ENCODE measurements at places on chromosomes 5 and 9.

GRCh38 chr9:135644631-135645218, 5.4 kb upstream of the GLT6D1 start:
- DNase-seq: no peak

DNA sequence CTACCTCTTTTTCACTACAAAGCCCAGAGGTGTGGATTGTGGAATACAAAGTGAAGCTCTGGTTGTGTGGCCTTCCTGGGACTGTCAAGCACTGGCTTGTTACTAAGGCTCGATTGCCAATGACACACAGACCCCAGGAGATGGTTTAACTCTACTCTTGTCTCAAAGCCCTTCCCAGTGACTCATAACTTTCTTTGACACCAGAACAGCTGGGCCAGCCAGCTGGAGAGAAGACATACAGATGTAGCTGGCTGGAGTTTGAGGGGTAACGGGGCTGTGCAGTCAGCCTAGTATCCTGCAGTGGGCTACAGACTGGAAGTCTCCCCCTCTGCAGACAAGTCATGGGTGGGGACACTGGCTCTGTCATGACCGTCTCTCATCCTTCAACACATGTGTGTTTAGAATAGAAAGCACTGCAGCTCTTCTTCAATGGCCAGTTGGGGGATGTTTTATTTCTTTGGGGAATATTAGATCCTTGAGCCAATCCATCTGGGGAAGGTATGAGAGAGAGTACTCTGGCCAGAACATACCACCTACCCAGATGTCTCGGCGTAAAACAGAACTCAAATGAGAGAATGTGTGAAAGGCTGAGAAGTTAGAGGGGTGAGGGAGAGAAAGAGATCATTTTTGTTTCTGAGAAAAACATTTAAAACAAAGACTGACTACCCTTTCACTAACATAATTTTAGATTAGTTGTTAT, 53.3 kb downstream of the SEMA6A start:
- no peak for DNase-seq

- DNase-seq: no peak
These were observed 287.2 kb downstream of the FANCC start for GRCh38 chr9:95030344-95030743.

GRCh38 chr9:19294219-19294618, 63.7 kb downstream of the DENND4C start:
- no peak for DNase-seq

- DNase-seq: no peak
These were observed 652.4 kb upstream of the MEF2C start for GRCh38 chr5:89535411-89535810.

DNA sequence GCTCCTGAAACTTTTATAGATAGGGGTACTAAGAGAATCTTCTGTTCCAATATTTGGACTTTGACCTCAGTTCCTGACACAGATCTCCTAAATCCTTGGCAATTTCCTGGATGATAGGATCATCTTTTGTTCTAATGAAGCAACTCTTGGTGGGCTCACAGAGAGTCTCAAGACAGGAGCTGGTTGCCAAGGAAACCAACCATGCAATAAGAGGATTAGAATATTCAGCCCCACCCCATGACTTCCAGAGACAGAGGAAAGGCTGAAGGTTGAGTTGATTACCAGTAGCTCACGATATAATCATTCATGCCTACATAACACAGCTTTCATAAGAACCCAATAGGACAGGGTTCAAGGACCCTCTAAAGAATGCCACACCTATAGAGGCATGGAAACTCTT, 2050.2 kb upstream of the CDH6 start:
- DNase-seq: no peak

GRCh38 chr5:114018186-114018585, 343.7 kb upstream of the KCNN2 start:
- no peak for DNase-seq

DNA sequence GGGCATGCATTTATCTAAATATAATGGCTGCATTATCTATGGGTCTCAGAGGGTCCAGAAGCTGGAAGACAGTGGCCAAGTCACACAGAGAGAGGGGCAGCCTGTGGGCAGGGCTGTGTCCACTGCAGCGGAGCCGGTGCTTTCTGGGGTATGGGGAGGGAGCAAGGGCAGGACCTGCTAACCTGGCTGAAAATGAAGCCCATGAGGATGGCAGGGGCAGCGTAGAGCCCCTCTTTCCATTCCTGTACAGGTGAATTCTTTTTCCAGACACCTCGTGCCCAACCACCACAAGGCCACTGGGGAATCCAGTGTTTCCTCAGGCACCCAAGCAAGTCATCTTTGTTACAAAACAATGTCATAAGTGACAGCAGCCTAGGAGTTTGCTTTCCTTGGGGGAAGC, 305.9 kb upstream of the IRX4 start:
- DNase-seq: no peak

DNA sequence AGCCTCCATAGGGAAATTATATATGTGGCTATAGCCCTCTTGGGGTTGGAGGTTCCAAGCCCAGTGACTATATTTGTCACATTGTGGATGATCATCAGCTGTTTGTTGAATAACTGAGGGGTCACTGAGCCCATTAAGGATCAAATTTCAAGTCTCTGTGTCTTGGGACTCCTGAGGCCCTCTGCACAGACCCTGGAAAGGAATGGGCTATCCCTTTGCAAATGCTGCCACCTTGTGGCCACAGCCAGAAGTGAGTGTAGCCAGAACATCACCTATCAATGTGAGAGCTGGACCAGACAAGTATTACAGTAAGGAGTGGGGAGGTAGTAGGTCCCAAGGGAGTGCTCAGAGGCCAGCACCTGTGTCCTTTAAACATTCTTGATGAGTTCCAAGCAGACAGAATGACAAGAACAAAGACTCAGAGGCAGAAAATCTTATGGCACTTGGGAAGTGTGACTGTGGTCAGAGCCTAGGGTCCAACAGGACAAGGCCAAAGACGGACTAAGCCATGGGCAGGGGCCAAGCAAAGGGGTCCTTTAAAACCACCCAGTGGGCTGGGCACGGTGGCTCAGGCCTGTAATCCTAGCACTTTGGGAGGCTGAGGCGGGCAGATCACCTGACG, 8.2 kb downstream of the RPP25L start:
- DNase-seq: peak; percentile 85

DNA sequence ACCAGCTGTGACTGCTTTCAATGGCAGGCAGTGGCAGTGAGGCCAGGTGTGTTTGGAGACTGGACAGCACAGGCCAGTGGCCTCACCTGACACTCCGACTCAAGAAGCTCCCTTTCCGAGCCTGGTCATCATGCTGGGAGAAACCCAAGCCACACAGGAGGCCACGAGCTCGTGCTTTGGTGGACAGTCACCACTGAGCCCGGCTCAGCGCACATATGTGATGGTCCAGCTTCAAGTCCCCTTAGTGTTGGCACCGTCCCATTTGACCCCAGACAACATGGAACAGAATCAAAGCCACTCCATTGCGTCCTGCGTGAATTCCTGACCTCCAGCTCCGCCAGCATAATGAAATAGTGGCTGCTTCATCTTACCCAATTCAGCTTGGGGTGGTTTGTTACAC, 64.0 kb upstream of the PPP1R26 start:
- no peak for DNase-seq

DNA sequence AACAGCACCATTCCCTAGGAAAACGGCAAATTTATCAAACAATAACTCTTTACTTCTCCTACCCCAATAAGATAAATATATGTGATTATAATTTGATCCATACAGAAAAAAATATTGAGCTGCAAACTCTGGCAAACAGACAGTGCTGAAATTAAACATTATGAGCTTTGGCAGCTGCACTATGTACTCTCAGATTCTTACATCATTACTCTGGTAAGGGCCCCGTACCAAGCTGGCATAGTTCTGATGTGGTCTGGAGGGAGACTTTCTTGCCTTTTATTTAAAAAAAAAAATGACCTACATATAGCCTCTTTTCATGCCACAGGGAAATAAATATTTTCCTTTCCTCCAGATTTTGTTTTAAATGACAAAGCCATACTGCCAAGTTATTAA, 95.0 kb downstream of the NR6A1 start:
- no peak for DNase-seq

All from CD4-positive, alpha-beta T cell treated with Interferon alpha-2 for 1 hour (primary cell).